ENCODE measurements at places on chromosomes 13 and 19. TPM values are rescaled to one million over a fixed set of nuclear protein-coding genes. Genes with fewer than 3 reads are reported as not detected.

- no peaks in the 10 kb centered on the region for H3K27me3 ChIP-seq
- no peaks in the 10 kb centered on the region for H3K4me1 ChIP-seq
- no peak overlapping the region for H3K4me3 ChIP-seq
- no peak overlapping the region for H3K27ac ChIP-seq
These were observed 25.0 kb downstream of the ERCC5 start for GRCh38 chr13:102870677-102871415.

DNA sequence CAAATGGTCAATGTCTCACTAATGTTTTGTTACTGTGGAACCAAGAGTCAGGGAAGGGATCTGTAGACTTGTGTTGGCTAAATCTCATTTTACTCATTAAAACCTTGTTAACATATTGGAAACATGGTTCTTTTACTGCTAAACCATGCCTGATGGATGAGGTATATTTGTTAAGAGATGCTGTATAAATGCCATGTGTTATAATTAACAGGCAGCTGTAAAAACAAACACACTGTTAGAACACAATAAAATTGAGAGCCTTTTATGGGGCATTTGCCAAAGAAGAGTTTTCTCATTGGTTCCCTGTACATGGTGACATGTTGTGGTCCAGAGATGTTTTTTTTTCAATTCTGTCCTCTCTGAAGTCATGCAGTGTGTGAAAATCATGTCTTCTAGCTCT, 121.9 kb downstream of the ESD start:
- no peaks in the 10 kb centered on the region for H3K27me3 ChIP-seq
- no peaks in the 10 kb centered on the region for H3K4me1 ChIP-seq
- no peak for DNase-seq

GRCh38 chr13:53189162-53189561, 160.5 kb downstream of the OLFM4 start:
- H3K27ac ChIP-seq = no peak overlapping the region
- no peaks in the 10 kb centered on the region for H3K27me3 ChIP-seq
- no peak for DNase-seq
- H3K4me1 ChIP-seq = no peaks in the 10 kb centered on the region

DNA sequence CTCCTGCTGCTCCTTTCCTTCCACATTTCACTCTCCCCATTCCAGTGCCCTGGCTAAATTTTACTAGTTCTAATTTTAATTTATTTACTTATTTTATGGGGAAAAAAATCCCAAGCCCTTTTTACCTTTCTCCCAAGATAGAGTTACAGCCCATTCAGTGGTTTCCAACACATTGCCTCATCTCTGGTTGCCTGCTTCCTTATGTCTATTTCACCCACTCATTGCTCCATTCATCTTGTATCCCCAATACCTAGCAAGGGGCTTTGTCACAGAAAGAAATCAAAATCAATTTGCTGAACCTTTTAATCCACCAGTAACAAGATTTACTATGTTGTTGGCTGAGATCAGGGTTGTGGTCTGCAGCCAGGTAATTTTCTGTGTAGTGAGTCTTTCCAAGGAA, 55.9 kb downstream of the LHFPL6 start:
- H3K36me3 ChIP-seq = no peaks in the 10 kb centered on the region
- H3K27ac ChIP-seq = no peak overlapping the region
- no peaks in the 10 kb centered on the region for H3K27me3 ChIP-seq
- no peaks in the 10 kb centered on the region for H3K4me1 ChIP-seq
- DNase-seq = no peak
- H3K4me3 ChIP-seq = no peak overlapping the region

GRCh38 chr19:31173991-31174390, 175.2 kb downstream of the TSHZ3 start:
- no peaks in the 10 kb centered on the region for H3K27me3 ChIP-seq
- no peaks in the 10 kb centered on the region for H3K4me1 ChIP-seq
- DNase-seq = no peak
- H3K27ac ChIP-seq = no peak overlapping the region

FCER2 gene
- total RNA-seq = not detected
